Central memory CD8-positive, alpha-beta T cell (primary cell): ENCODE measurements at places on chromosomes 5 and 9.

DNA sequence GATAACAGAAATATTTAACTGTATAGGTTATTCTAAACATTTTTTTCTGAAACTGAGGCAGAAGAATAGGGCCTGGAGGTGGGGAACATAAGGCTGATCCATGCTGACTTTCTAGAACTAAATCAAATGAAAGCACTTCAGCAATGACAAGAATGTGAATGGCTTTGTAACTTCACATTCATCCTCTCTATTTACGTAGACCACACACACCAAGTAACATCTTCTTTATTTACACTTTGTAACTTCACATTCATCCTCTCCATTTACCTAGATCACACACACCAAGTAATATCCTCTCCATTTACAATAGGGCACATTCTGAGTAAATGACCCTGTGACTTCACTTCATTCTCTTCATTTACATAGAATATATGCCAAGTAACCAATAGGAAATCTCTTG is 251.8 kb upstream of the CDH9 start:
- no peaks in the 10 kb centered on the region for H3K36me3 ChIP-seq
- no peak overlapping the region for H3K27ac ChIP-seq
- no peaks in the 10 kb centered on the region for H3K27me3 ChIP-seq
- H3K4me3 ChIP-seq, result no peak overlapping the region
- no peaks in the 10 kb centered on the region for H3K4me1 ChIP-seq
- no peak for DNase-seq

- H3K36me3 ChIP-seq, result no peaks in the 10 kb centered on the region
- no peaks in the 10 kb centered on the region for H3K27me3 ChIP-seq
- H3K27ac ChIP-seq, result no peak overlapping the region
- H3K4me1 ChIP-seq, result no peaks in the 10 kb centered on the region
- H3K4me3 ChIP-seq, result no peak overlapping the region
- no peak for DNase-seq
Observed at GRCh38 chr9:16161483-16161882, 608.6 kb downstream of the CCDC171 start.

DNA sequence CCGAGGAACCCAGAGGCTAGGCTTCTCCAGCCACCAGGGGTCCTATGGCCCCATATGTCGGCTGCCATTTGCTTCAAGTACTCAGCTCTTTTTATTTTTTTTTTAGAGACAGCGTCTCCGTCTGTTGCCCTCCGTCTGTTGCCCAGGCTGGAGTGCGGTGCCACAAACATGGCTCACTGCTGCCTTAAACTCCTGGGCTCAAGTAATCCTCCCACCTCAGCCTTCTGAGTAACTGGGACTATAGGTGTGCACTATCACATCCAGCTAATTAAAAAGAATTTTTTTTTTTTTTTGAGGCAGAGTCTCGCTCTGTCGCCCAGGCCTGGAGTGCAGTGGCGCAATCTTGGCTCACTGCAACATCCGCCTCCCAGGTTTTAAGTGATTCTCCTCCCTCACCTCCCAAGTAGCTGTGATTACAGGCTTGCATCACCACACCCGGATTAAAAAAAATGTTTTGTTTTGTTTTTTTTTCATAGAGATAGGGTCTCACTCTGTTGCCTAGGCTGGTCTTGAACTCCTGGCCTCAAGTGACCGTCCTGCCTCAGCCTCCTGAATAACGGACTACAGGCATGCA is 8.9 kb downstream of the CERCAM start:
- no peak for DNase-seq
- no peaks in the 10 kb centered on the region for H3K27me3 ChIP-seq
- H3K36me3 ChIP-seq, result no peaks in the 10 kb centered on the region
- no peaks in the 10 kb centered on the region for H3K4me1 ChIP-seq

GRCh38 chr5:72991394-72991793 is 35.6 kb downstream of the FCHO2 start:
- H3K36me3 ChIP-seq, result peaks cover 9% of the 10 kb centered on the region
- H3K27ac ChIP-seq, result no peak overlapping the region
- DNase-seq, result no peak
- H3K27me3 ChIP-seq, result no peaks in the 10 kb centered on the region
- H3K4me3 ChIP-seq, result no peak overlapping the region
- H3K4me1 ChIP-seq, result no peaks in the 10 kb centered on the region

DNA sequence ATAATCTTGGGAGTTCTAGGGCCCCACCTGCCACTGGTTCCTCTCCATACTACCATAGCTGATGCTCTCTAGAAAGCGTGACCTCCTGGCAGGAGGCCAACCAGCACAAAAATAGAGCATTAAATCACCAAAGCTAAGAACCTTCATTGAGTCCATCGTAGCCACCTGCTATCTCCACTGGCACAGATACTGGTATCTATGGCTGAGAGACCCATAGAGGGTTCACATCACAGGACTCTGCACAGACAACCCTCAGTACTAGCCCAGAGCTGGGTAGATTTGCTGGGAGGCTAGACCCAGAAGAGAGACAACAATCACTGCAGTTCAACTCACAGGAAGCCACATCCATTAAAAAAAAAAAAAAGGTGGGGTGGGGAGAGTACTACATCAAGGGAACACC is 509.1 kb downstream of the DTWD2 start:
- no peaks in the 10 kb centered on the region for H3K4me1 ChIP-seq
- H3K27me3 ChIP-seq, result no peaks in the 10 kb centered on the region
- no peak overlapping the region for H3K4me3 ChIP-seq
- no peaks in the 10 kb centered on the region for H3K36me3 ChIP-seq

GRCh38 chr9:129174724-129175514 is 3.1 kb downstream of the IER5L start:
- peaks cover 28% of the 10 kb centered on the region for H3K27me3 ChIP-seq
- peaks cover 7% of the 10 kb centered on the region for H3K4me1 ChIP-seq
- no peak for DNase-seq
- H3K36me3 ChIP-seq, result peaks cover 12% of the 10 kb centered on the region
- H3K4me3 ChIP-seq, result peak overlapping the region; percentile 83

DNA sequence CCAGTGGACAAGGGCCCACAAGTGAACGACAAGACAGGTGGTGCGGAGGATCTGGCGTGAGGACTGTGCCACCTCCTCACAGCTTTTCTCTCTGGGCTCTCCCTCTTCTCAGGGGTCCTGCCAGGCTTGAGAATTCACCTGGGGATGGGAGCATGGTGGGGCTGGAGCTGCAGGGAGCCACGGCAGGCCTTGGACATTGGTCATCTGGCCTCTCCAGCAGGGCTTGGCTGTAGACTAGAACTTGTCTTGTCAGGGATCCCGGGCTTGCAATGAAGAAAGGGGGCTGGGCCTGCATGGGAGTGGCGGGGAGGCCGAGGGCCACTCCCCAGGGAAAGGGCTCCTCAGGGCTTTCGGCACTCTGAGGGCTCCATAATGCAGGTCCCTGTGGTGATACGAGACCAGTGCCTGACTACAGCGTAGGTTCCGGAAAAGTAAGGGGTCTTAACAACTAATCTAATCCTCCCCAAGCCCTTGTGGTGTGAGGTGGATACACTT is 126.7 kb downstream of the MACROH2A1 start:
- no peak overlapping the region for H3K4me3 ChIP-seq
- peaks cover 56% of the 10 kb centered on the region for H3K27me3 ChIP-seq
- no peak for DNase-seq
- no peaks in the 10 kb centered on the region for H3K36me3 ChIP-seq
- H3K4me1 ChIP-seq, result no peaks in the 10 kb centered on the region

DNA sequence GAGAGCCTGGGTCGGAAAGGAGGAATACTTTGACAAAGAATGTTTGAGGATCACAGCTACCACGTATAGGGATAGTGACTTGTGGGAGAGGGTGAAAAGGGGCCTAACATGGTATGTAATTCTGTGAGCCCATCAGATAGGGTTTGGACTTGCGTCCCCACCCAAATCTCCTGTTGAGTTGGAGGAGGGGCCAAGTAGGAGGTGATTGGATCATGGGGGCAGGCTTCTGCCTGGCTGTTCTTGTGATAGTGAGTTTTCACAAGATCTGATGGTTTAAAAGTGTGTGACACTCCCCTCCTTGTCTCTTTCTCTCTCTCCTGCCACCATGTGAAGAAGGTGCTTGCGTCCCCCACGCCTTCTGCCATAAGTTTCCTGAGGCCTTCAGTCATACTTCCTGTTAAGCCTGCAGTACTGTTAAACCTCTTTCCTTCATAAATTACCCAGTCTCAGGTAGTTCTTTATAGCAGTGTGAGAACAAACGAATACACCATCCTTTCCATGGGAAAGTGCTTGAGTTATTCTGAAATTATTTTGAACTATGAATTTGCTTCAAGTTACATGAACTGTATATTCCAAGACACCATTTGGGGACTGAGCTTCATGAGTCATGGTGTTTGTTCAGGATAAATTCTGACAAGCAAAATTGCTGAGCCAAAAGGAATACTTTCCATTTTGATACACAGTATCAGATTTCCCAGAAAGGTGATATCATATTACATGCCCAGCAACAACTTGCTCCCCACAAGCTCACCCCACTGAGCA is 68.8 kb upstream of the SSBP2 start:
- H3K4me3 ChIP-seq, result no peak overlapping the region
- H3K4me1 ChIP-seq, result peaks cover 22% of the 10 kb centered on the region
- no peak for DNase-seq
- H3K27me3 ChIP-seq, result peaks cover 3% of the 10 kb centered on the region

DNA sequence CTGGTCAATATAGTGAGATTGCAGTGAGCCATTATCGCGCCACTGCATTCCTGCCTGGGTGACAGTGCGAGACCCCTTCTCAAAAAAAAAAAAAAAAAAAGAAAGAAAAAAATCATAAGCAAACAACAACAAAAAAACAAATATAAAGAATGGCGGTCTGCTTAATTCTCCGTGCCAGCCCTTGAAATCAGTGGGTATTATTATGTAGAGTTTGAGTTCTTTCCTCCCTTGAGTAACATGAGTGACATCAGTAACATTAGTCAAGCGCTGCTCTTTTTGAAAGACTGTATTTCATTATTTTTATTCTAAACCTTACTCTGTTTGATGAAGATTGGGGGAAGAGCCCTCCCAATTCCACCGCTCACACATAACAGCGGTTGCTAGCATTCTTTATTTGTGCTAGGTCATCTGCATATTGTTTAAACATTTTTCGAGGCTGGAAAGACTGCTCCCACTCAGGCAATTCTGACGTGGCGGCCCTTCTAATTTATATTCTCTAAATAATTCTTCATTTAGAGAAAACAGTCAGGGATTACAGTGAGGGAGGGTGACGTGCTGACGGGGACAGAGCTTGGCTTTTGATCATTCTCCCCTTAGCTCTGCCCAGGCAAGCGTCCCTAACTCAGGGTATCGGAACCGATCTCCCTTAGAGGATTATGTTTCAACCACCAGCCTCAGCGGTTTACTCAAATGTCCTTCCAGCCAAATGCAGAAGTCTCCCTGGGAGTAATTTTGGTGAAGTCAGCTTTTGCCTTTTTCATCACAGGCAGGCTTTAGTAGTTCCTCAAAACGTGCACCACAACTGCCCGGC is 860 bp upstream of the MARCHF6 start:
- H3K36me3 ChIP-seq, result peaks cover 15% of the 10 kb centered on the region
- peak overlapping the region; percentile 99 for H3K4me3 ChIP-seq
- peaks cover 19% of the 10 kb centered on the region for H3K4me1 ChIP-seq
- no peak for DNase-seq
- no peaks in the 10 kb centered on the region for H3K27me3 ChIP-seq
- H3K27ac ChIP-seq, result peak overlapping the region; percentile 100

DNA sequence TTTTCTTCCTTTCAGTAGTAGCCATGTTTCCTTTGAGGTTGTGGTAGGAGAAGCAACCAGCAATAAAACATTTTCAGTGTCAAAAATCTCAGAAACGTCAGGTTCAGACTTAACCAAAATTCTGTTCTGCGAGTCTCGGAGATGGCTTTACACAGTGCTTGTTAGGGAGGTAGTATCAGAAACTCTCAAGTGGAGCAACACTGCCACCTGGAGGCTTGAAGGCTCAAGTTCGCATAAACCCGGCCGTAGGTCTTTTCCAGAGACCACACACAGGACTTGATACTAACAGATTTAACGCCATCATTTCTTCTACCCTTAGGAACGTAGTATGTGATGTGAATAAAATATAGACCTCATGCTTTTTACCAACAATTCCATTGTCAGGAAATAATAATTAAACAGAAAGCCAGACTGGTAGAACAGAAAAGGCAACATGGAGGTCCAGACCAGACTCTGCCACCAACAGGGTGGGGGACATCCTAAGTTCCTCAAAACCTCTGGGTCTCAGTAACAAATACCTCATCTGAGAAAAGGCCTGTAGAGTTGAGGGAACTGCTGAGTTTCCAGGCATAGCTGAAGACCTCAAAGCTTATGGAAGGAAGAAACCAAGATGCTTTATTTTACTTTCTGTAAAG is 8.5 kb downstream of the PTGER4 start:
- peaks cover 83% of the 10 kb centered on the region for H3K4me1 ChIP-seq
- H3K27ac ChIP-seq, result peak overlapping the region; percentile 90
- H3K4me3 ChIP-seq, result peak overlapping the region; percentile 99
- DNase-seq, result peak; percentile 82

DNA sequence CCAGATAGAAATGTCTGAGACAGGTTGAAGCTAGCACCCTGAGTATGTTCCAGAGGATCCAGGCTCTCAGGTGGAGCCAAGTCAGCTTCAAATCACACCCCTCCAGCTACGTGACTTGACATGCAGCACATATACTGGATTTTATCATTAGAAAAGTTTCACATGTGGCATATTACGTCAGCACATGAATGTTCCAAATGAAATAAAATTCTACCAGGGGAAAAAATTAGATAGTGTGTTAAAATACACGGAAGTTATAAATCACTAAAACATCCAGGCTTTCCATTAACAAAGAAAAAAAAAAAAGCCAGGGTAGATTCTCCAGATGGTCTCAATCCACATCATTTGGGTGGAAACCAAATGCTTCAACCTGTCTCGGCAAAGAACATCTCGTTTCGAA is 251.6 kb downstream of the MPDZ start:
- H3K27me3 ChIP-seq, result no peaks in the 10 kb centered on the region
- no peaks in the 10 kb centered on the region for H3K36me3 ChIP-seq
- H3K4me3 ChIP-seq, result no peak overlapping the region
- H3K27ac ChIP-seq, result no peak overlapping the region
- no peaks in the 10 kb centered on the region for H3K4me1 ChIP-seq

GRCh38 chr9:113186137-113186755 is 34.8 kb downstream of the FKBP15 start:
- H3K4me3 ChIP-seq, result no peak overlapping the region
- DNase-seq, result no peak
- peaks cover 6% of the 10 kb centered on the region for H3K4me1 ChIP-seq
- H3K27ac ChIP-seq, result no peak overlapping the region
- H3K36me3 ChIP-seq, result peaks cover 53% of the 10 kb centered on the region
- H3K27me3 ChIP-seq, result no peaks in the 10 kb centered on the region

GRCh38 chr9:121975801-121976277 is 117.3 kb downstream of the TTLL11 start:
- no peak for DNase-seq
- H3K36me3 ChIP-seq, result no peaks in the 10 kb centered on the region
- no peaks in the 10 kb centered on the region for H3K27me3 ChIP-seq
- H3K4me1 ChIP-seq, result no peaks in the 10 kb centered on the region
